ENCODE measurements at places on chromosomes 5 and 9.

DNA sequence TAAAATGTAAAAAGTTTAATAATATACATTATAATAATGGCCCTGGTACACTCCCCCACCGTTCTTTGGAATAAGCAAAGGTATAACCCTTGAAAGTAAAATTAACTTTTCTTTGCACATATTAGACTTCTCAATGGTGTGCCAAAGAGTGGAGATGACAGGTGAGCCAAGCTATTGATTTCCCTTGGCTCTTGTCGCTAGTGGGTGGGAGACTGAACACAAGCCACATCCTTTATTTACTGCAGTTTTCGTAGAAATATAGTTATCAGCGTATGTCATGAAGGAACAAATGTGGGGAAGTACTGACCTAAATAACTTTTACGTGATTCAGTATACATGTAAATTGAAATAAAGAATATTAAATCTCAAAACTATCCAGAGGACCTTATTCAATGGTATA is 549.3 kb downstream of the RAB3C start:
- DNase-seq: no peak

DNA sequence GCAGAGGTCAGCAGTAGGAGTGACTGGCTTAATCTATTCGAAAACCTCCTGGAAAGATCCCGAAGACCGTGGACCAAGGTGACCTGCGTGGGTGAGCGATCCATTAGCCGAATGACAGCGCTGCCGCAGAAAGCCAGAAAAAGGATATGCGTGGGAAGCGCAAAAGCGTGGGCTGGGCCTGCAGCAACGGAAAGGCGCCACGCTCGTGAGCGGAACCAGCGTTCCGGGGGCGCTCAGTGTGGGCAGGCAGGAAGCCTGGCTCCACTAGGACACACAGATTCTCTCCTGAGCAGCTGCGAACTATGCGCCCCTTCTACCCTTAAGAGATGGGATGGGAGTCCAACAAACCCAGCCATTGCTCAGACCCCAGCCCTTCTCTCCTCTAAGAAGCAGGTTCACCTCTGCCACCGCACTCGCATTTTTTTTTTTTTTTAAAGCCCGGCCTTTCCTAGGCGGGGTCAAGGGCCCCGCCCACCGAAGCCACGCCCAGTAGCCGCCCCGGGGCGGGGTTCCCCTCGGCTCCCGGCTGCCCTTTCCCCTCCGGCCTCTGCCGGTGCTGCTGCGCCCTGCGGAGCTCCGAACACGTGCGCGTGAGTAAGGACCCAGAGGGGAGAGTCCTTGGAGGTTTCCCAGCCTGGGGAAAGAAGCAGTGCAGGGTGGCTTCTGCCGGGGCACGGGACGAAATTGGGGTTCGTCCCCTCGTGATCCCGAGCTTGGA is 19.8 kb upstream of the MATR3 start:
- DNase-seq: peak; percentile 94

- no peak for DNase-seq
Observed at GRCh38 chr9:133042676-133043075, 11.9 kb downstream of the GTF3C5 start.

GRCh38 chr5:134145041-134145757 is 30.7 kb downstream of the TCF7 start:
- DNase-seq: no peak

Measured in activated CD4-positive, alpha-beta T cell treated with anti-CD3 and anti-CD28 coated beads, Interleukin-2, Interleukin-6, amounts not matched to agents 100 ng/mL and 50 ng/mL, durations not matched to agents 16 hours and 8 hours (primary cell).